ENCODE measurements at places on chromosomes 12 and 14.

- no peak for DNase-seq
Measured at GRCh38 chr12:24020397-24021163, 71.1 kb upstream of the SOX5 start.

GRCh38 chr12:66111605-66112004 lies 18.9 kb downstream of the LLPH start:
- DNase-seq: no peak

DNA sequence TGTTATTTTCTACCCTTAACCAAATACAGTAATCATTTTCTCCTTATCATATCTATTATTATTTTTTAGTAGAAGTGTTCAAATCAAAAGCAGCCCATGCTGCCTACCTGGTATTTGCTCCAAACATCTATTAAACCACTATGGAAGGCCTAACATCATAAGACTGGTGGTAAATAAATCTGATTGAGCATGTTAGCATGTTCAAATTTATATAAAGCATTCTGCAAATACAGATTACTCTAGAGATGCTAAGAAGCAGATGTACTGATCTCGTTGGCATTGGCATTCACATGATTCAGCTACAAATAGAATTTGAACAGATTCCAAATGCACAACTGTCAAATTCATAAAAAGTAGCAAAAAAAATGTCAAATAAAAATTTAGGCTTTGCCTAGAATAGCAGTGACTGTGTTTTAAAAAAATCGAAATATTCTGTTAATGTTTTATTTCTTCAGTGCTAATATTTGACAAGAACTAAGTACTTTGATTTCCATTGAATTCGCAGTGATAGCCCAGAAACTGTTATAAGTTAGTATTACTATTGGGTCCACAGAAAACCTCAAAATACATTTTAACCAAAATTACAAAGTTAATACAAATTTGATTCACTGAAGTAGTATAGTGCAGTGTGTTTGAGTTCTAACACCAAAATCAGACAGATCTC lies 9.4 kb upstream of the OSBPL8 start:
- DNase-seq: no peak

DNA sequence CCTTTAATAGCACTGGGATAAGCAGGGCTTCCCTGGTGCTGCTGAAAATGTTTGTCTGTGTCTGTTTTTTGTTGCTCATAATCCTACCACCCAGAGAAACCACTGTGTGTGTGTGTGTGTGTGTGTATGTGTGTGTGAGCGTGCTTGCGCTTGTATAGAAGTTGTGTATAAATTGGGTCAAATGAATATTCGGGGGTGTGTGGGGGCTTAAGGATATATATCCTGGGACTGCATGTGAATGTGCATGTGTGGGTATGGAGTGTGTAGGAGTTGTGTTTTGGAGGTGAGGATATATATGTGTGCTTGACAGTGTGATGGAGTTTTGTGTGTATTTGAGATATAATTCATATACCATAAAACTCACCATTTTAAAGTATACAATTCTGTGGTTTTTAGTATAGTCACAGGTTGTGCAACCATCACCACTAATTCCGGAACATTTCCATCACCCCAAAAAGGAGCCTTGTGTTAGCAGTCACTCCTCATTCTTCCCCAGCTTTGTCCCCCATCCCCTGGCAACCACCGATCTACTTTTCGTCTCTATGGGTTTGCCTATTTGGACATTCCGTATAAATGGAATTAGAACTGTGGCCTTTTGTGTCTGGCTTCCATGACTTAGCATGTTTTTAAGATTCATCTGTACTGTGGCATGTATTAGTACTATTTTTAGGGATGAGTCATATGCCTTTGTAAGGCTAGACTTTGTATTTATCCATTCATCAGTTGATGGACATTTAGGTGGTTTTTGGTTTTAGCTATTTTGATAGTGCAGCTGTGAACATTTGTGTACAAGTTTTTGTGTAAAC lies 25.6 kb downstream of the TCTN1 start:
- no peak for DNase-seq

DNA sequence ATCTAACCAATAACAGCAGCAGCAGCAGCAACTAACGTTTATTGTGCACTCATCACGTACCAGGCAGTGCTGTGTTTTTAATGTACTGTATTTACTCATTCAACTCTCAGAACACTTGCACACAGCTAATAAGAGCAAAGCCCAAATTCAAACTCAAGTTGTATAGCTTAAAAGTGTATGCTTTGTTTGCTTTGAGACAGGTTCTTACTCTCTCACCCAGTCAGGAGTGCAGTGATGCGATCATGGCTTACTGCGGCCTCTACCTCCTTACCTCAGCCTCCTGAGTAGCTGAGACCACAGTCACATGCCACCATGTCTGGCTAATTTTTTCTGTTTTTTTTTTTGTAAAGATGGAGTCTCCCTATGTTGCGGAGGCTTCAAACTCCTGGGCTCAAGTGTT lies 105.4 kb downstream of the PAPLN start:
- no peak for DNase-seq

DNA sequence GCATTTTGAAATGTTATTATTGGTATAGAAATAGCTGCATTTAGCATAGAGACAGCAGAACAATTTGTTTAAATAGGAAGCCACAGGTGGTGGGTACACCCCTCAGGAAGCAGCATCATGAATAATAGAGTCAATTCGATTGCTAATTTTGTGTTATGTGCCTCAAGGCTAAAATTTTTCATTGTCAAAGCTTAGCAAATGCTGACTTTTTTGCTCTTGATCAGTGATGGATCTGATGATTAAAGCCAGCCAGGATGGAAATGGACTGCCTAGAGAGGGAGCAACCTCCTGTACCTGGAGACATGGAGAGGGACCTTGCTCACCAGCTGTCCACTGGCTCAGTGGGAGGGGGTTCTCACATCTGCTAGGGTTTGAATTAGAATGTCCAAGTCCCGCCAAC lies 4.5 kb upstream of the KRT8 start:
- DNase-seq: no peak

DNA sequence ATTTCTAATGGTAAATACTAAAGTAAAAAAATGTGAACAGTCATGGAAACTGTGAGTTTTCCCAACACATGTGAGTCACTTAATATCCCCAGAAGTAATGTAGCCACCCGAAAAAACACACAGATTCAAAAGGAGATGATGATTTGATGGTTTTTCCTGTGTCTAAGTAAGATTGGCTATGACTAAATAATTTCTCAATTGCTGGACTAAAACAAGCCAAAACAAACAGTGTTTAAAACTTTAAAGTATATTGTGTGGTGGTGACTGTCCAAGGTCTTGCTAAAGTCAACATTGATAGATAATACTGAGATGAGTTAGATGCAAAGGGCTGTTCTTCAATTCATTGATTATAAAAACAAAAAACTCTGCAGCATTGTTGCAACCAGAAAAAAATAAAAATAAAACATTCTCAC lies 89.6 kb upstream of the SOX5 start:
- DNase-seq: no peak

DNA sequence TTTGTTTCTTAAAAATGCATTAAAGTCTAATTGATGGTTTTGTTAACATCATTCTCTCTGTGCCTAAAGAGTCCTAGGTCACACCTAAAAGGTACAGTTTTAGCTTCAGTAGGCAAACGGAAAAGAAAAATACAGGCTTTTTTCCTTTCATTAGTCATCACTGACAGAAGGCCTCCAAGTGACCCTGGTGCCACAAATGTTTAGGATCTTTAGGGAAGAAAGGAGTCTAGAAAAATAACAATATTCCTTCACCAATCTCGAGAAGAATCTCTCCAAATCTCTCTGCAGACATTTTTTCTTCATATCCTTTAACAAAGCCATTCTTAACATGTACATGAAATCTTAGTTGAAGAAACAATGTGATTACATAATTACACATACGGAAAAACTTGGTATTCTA lies 2.0 kb downstream of the DENND5B start:
- no peak for DNase-seq

GRCh38 chr12:100566887-100567637 lies 6.4 kb upstream of the GAS2L3 start:
- no peak for DNase-seq

DNA sequence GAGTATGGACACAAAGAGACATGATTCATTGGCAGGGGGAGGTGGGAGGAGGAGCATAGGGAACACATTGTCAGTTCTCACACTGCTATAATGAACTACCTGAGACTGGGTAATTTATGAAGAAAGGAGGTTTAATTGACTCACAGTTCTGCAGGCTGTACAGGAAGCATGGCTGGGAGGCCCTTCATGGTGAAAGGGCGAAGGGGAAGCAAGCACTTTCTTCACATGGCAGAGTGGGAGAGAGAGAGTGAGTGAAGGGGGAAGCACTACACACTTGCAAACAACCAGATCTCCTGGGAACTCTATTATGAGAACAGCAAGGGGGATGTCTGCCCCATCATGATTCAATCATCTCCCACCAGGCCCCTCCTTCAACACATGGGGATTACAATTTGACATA lies 391.8 kb downstream of the BMP4 start:
- no peak for DNase-seq

DNA sequence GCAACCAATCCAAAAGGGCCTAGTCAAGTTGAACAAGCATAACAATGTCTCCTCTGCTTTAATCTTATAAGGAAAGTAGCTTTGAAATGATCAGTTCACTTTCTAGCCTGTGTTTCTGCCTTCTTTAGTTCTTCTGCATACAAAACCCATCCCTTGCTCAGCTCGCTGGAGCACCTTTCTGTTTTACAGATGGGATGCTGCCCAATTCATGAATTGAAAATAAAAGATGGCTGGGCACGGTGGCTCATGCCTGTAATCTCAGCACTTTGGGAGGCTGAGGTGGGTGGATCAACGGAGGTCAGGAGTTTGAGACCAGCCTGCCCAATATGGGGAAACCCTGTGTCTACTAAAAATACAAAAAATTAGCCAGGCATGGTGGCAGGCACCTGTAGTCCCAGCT lies 4.5 kb upstream of the RFC5 start:
- no peak for DNase-seq

DNA sequence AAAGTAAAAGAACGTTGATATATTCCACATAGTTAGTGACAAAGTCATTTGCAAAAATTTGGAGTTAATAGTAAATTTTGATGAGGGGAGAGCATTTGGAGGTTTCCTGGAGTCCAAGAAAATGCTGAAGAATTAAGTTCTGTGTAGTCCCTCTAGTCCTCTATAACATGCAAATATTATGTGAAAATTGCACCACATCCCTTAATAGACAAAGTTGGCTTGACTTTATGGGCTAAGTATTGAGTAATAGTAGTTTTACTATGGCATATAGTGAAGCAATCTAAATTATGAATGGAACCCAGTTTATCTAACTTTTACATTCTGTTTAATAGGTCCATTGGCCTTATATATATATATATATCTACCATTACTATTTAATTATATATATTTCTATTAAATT lies 66.4 kb upstream of the DCN start:
- no peak for DNase-seq

- no peak for DNase-seq
Measured at GRCh38 chr12:50243507-50243906, 39.8 kb downstream of the LIMA1 start.

GRCh38 chr12:38279756-38280155 lies 36.8 kb upstream of the ALG10B start:
- no peak for DNase-seq

DNA sequence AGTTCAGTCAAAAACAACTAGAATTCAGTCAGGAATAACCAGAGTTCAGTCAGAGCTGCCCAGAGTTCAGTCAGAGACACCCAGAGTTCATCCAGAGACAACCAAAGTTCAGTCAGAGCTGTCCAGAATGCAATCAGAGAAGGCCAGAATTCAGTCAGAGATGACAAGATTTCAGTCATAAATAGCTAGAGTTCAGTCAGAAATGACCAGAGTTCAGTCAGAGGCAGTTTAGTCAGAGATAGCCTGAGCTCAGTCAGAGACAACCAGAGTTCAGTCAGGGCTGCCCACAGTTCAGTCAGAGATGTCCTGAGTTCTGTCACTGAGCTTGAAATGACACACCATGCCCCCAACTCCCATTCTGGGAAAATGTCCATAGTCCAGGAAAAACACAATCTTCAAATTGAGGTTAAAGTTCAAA lies 1102.8 kb downstream of the BCL11B start:
- DNase-seq: no peak

DNA sequence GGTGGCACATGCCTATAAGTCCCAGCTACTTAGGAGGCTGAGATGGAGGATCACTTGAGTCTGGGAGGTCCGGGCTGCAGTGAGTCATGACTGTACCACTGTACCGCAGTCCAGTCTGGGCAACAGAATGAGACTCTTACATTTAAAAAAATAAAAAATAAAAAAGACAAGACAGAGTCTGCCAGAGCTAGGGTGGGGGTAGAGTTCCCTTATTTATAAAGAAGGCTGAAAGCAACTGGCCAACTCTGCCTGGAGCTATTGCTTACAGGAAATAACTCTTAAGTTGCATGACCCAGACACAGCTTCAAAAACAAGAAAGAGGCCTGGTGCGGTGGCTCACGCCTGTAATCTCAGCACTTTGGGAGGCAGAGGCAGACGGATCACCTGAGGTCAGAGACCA lies 31.5 kb downstream of the NUMB start:
- DNase-seq: no peak

- DNase-seq: no peak
Measured at GRCh38 chr12:57323416-57323815, 72.4 kb upstream of the STAC3 start.

DNA sequence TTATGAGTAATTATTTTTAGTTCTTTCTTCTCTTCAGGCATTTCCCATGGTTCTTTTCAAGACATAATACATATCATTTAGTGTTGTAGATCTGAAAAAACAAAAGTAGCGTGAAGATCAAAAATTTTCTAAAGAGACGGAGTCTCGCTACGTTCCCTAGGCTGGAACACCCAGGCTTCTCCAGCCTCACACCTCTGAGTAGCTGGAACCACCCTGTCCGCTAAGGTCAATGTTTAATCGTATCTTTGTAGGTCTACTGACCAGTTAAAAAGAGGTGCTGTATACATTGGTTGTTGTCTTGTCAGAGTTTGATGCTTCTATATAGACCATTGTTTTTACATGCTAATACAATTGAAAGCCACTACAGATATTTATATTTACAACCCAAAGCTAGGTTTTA lies 1.3 kb upstream of the HIF1A start:
- DNase-seq: no peak

- no peak for DNase-seq
Measured at GRCh38 chr14:95211721-95212504, 54.6 kb upstream of the DICER1 start.

GRCh38 chr14:105473677-105474482 lies 741 bp upstream of the CRIP2 start:
- peak; percentile 74 for DNase-seq

- no peak for DNase-seq
Measured at GRCh38 chr14:61623927-61624326, 71.4 kb upstream of the HIF1A start.

- DNase-seq: peak; percentile 75
Measured at GRCh38 chr12:111405859-111406473, at the start of gene SH2B3. SH2B3 (plus strand) TSS chr12:111405923; CDS start chr12:111418146, 12,223 bp downstream.

DNA sequence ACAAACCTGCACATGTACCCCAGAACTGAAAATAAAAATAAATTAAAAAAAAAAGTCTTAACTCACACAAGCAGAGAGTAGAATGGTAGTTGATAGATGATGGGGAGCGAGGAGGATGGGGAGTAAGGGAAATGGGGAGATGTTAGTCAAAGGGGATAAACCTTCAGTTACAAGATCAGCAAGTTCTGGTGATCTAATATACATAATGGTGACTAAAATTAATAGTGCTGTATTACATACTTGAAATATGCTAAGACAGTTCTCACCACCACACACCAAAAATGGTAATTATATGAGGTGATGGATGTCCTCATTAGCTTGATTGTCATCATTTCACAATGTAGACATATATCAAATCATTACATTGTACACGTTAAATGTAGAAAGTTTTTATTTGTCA lies 3.2 kb upstream of the C12orf42 start:
- no peak for DNase-seq

- no peak for DNase-seq
Measured at GRCh38 chr12:116101991-116102390, 175.5 kb downstream of the MED13L start.

Measured in effector CD4-positive, alpha-beta T cell (primary cell).